ENCODE measurements at places on chromosomes 5 and 9.

GRCh38 chr9:92656537-92656925 is 13.4 kb downstream of the IPPK start:
- no peak for DNase-seq

- peak; percentile 67 for DNase-seq
Measured at GRCh38 chr5:132294728-132295504, 722 bp downstream of the SLC22A4 start.

- DNase-seq: no peak
Measured at GRCh38 chr9:70000469-70000868, 43.2 kb upstream of the MAMDC2 start.

GRCh38 chr9:3541206-3541605 is 15.4 kb upstream of the RFX3 start:
- DNase-seq: no peak

DNA sequence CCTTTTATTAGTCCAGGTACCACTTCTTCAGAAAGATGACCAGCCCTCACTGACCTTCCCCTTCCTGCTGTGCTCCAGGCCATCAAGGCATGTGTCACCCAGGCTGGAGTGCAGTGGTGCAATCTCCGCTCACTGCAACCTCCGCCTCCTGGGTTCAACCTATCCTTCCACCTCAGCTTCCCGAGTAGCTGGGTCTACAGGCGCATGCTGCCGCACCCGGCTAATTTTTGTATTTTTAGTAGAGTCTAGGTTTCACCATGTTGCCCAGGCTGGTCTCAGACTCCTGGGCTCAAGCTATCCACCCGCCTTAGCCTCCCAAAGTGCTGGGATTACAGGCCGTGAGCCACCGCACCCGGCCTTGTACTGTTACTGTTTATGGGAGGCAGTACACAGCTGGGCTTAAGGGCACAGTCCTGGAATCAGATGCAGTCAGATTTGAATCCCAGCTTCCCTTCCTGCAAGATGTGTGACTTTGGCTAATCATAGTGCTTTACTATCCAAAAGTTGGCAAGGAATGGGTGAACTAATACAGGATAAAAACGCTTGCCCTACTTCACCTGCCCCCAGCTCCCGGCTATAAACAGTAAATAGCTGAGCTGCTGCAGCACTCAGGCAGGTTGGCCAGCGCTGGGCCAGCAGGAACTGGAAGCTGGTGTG is 483 bp upstream of the EIF4EBP3 start:
- no peak for DNase-seq

- DNase-seq: no peak
Measured at GRCh38 chr9:22169243-22169642, 160.1 kb upstream of the CDKN2B start.

GRCh38 chr5:80503641-80504040 is 15.7 kb downstream of the FAM151B start:
- no peak for DNase-seq

DNA sequence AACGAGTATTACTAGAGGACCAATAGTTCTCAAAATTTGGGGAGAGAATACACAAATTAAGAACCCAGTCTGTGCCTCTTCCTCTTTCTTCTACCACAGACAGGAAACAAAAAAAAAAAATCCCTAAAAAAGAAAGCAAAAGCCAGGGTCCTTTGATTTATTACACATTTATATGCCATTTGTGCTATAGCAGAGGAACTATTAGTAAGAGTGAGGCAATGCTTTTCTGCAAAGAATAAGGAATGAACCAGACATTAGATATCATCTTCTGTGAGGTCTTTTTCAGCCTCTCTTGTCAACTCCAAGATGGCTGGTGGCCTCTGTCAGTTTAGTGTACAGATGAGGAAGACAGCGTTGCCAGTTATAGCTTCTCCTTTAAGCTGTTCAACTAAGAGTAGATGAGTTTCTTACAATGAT is 127.6 kb downstream of the RFX3 start:
- no peak for DNase-seq

DNA sequence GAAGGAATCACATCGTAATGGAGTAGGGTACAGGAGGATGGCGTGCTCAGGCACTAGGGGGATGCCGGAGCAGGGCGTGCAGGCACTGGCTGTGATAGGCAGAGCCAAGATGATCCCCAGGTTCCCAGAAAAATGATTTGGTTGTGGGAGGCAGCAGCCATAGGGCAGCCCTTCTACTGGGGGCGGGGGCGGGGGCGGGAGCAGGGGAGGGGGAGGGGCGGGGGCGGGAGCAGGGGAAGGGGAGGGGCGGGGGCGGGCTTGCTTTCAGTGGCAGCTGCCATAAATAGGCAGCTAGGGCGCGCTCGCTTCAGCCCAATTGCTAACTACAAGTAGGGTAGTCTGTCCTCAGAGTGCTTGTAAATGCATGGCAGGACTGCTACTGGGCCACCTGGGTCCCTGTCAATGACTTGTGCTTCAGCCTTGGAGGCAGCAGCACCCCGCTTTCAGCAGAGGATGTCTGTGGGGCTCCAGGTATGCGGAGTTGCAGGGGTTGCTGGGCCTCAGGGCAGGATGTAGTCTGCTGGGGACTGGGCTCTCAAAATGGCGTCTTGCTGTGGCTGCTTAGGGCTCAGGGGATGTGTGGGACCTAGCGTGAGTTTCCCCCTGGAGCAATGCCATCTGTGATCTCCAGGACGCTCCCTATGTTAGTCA is 354.3 kb downstream of the RAB3C start:
- DNase-seq: no peak

DNA sequence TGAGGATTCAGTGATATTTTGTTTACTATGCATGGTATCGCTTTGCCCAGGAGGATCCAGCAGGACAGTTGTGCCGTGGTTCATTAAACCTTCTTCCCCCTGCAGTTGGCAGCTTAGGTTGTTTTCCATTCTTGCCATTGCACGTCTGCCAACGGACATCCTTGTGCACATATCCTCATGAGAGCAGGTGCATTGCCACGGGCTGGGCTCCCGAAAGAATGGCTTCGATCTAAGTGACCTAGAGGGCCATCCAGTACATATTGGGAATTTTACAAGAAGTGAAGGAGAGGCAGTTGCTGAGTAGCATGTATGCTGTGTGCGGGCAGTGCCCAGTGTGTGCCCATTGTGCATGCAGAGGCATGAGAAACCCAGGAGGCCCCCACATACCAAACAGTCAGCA is 22.1 kb downstream of the HRH2 start:
- DNase-seq: no peak

GRCh38 chr9:79812507-79813257 is 240.9 kb downstream of the TLE4 start:
- DNase-seq: no peak

DNA sequence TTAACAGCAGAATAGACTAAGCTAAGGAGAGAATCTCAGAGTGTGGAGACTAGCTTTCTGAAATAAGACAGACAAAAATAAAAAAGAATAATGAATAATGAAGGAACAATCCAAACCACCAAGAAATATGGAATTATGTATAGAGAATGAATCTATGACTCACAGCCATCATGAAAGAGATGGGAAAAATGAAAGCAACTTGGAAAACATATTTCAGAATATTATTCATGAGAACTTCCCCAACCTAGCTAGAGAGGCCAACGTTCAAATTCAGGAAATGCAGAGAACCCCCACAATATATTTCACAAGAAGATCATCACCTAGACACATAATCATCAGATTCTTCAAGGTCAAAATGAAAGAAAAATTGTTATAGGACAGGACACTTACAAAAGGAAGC is 349.0 kb upstream of the MPDZ start:
- no peak for DNase-seq

DNA sequence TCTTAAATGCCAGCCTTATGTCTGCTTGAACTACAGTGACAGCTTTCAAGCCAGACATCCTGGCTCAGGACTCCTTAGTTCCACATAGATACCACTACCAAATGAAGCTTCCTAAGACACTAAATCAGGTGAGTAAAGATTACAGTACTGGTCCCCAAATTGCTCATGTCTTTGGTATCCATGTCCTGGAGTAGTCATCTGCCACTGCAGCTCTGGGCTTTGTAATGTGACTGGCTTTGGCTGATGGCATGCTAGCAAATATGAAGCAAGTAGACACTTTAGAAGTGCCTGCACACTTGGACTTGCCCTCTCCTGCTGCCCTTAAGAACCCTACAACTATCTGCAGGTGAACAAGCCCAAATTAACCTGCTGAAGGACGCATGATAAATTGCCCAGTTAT is 334.9 kb downstream of the BNC2 start:
- no peak for DNase-seq

- DNase-seq: no peak
Measured at GRCh38 chr5:121151534-121151933, 687.4 kb downstream of the PRR16 start.

- DNase-seq: no peak
Measured at GRCh38 chr5:163912046-163912445, 406.6 kb downstream of the MAT2B start.

GRCh38 chr5:57780306-57780960 is 297.8 kb upstream of the ACTBL2 start:
- DNase-seq: no peak

- DNase-seq: no peak
Measured at GRCh38 chr9:92722386-92723298, 42.0 kb downstream of the BICD2 start.

GRCh38 chr5:135317286-135317685 is 81.7 kb downstream of the MACROH2A1 start:
- DNase-seq: no peak

GRCh38 chr9:35666549-35666948 is 1.6 kb upstream of the ARHGEF39 start:
- DNase-seq: no peak

DNA sequence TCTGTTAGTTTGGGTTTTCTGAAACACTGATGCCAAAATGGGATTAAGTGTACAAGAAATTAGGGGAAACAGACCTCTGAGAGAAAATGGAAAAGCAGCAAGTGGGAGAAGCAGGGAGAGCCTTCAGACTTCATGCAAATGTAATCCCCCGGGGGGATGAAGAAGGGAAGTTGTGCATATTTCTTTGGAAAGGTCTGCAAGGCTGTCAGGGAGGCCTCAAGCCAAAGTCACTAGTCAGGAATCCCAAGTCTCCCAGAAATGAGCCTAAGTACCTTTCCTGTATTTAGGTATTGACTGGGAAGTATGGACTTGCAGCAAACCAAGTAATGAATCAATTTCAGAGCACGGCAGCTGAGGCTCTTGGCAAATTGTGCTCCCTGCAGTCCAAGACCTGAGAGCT is 2.2 kb downstream of the FTMT start:
- DNase-seq: no peak

DNA sequence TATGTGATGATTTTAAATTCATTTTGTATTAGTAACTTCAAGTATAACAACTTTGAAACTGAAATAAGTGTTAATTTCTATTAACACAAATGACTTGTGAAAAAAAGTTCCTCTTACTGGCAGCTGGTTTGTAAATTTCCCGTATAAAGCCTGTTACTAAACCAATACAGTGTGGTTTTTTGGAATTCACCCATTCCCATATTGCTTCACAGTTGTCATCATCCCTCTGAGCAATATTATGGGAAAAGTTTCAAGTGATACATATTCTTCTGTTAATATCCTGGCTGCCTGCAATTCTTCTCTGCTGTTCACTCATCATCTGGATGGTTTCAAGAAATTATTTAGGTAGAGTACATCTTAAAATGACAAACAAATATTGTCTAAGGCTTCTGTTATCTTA is 1185.1 kb upstream of the C9orf72 start:
- DNase-seq: no peak

- DNase-seq: no peak
Measured at GRCh38 chr9:131666774-131667173, 73.1 kb downstream of the RAPGEF1 start.

- no peak for DNase-seq
Measured at GRCh38 chr5:114335391-114335790, 26.5 kb upstream of the KCNN2 start.

DNA sequence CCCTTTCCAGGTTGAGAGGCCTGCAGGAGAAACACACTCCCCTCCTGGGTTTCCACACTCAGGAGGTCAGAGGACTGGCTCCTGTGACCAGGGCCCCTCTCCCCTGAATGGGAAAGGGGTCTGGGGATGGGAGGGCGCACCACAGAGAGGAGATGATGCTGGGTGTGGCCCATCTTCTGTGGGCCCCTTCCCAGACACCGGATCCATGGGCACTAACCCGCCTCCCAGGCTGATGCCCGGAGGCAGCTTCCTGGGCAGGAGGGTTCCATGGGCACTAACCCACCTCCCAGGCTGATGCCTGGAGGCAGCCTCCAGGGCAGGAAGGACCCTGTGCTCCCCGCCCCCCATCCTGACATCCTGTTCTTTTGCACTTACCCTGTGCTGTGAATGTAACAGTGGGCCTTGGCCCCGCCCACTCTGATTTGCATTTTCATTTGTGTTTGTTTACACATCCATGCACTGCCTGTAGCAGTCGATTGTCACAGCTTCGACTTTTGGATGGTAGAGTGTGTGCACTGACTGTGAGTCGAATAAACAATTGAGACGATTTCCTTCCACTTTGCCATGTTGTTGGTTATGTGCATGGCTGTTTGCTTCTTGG is 9.3 kb upstream of the DOLPP1 start:
- DNase-seq: no peak

GRCh38 chr5:148474025-148474511 is 90.3 kb downstream of the FBXO38 start:
- no peak for DNase-seq

GRCh38 chr5:58151414-58151813 is 308.5 kb downstream of the PLK2 start:
- DNase-seq: no peak

GRCh38 chr5:132009706-132010405 is 1.6 kb downstream of the ACSL6 start:
- DNase-seq: no peak

GRCh38 chr9:37979844-37980243 is 75.9 kb upstream of the SLC25A51 start:
- no peak for DNase-seq

GRCh38 chr5:159442206-159442850 is 112.0 kb upstream of the IL12B start:
- no peak for DNase-seq

DNA sequence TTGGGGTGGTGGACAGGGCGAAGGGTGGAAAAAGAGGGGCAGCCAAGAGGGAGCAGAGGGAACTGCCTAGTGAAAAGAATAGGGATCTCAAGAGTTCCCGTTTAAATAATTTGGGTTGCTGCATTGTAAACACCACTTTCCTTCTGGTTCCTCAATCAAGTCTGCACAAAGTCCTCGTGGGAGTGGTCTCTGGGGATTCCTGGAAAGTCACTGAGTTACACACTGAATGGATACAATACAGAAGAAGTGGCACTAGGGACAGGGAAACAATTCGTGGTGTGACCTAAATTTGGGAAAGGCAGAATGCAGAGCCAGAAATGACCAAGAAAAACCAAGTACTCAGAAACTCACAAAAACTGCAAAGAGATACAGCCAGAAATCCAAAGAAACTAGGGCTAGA is 161.7 kb downstream of the CDK5RAP2 start:
- DNase-seq: no peak

- DNase-seq: no peak
Measured at GRCh38 chr9:36938617-36939016, 95.5 kb downstream of the PAX5 start.

- DNase-seq: no peak
Measured at GRCh38 chr9:137708590-137709284, 89.9 kb downstream of the EHMT1 start.

- DNase-seq: no peak
Measured at GRCh38 chr5:121706686-121707085, 145.0 kb upstream of the FTMT start.

All from HFF-Myc (cell line).